ENCODE measurements at places on chromosomes 16 and 17.

DNA sequence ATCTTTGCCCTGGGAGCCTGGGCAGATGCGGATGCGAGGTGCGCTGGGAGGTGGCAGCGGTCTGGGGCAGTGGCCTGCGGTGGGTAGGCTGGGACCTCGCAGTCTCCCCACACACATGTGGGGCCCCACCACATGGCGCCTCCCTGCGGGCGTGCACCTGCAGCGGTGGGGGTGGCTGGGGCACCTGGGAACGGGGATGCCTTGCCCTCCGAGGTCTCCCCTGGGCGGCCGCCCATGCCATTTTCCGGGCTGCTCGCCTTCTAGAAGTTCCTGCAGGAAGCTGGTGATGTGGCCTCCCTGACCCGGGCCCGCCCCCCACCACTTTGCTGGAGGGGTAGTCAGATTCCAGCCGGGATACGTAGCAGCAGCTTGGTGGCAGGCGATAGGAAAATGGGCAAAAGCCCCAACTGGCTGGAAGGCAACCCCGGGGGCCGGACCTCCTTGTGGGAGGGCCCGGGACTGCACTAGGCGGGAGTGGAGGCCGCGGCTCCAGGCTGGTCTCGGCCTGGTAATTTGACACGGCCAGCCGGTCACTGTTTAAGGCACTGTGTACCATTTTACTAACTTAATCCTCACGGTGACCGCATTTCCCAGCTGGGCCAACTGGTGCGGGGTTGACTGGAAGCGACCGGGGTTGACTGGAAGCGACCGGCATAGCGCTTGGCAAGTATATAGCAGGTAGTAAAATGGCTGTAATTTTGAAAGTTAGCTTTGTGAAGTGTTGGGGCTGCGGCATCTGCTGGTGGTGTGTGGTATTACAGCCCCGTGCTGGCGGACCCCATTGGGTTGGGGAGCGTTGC lies 38.5 kb downstream of the IGF2BP1 start:
- DNase-seq: peak; percentile 48

DNA sequence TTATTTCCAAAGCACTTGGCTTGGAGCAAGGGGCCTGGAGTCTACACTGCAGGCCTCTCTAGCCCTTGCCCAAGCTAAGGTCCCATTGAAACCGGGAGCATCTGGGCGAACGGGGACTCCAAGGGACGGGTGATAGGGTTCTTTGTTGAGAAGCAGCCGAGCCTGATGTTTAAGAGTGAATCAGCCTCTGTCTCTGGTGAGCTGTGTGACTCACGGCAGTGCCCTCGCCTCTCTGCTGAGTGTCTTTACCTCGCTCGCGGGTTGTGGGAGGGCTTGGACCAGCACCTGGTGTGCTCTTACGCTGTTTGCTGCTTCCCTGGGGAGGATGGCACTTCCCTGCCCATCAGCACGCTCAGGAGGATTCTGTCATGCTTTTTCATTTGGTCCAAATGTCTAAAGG lies 1.3 kb downstream of the HGS start:
- peak; percentile 54 for DNase-seq

DNA sequence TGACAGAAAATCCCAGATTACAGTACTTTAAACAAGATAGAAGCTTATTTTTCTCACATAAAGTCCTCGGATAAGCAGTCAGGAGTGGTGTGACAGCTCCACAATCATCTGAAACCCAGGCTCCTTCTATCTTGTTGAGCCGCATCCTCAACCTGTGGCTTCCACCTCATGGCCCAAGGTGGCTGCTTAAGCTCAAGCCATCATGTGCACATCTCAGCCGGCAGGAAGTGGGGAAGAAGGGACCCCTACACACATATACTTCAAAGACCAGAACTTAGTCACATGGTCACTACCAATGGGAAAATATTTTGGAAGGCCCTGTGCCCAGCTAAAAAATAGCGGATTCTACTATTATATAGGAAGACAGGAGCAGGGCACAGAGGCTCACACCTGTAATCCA lies 11.0 kb upstream of the FBXO47 start:
- DNase-seq: no peak

DNA sequence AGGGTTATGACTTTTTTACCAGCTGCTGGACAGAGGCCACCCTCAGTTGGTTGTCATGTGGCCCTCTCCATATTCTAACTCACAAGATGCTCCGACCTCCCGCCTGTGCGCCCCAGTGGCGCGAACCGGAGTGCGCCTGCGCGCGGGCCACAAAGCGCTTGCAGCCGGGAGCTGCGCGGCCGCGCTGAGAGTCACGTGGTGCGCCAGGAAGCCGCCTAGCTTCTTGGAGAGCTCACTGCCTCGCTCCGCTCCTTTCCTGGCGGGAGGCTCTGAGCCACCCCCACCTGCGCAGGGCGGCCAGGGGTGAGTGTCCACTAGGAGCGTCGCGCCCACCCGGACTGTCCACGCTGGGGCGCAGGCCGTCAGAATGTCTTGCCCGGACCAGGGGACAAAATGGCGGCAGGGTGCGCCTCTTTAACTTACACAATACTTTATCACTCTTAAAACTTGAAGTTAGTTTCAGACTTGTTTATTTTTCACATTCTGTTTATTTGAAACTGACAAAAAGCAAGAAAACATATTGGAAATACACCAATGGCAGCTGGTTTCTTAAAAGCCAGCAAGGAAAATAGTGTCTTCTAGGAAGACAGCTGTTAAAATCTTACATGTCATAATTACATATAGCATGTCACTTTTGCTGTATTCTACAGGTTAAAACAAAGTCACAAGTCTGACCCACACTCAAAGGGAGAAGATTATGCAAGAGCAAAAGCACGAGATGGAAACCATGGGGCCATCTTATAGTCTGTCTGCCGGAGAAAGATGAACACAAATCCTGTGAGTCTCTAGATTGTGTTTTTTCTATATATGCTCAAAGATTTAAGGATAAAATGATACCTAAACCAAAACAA lies 357.9 kb downstream of the CNTNAP4 start:
- peak; percentile 24 for DNase-seq

GRCh38 chr17:72863526-72864211 lies 228.8 kb downstream of the SLC39A11 start:
- no peak for DNase-seq

- no peak for DNase-seq
Measured at GRCh38 chr16:17177242-17177958, 293.4 kb downstream of the XYLT1 start.

DNA sequence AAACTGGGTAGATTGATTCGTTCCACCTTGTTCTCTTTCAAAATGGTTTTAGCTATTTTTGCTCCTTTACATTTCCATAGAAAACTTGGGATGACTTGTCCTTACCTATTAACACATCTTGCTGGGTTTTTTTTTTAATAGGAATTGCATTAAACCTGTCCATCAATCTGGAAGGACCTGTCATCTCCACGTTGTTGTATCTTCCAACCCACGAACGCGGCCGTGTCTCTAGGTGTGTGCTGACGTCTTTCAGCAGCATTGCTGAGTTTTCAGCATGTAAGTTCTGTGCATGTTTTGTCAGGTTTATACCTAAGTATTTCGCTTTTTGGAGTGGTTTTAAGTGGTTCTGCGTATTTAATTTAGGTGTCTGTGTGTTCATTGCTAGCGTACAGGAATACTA lies 60.4 kb upstream of the GNG13 start:
- DNase-seq: no peak

DNA sequence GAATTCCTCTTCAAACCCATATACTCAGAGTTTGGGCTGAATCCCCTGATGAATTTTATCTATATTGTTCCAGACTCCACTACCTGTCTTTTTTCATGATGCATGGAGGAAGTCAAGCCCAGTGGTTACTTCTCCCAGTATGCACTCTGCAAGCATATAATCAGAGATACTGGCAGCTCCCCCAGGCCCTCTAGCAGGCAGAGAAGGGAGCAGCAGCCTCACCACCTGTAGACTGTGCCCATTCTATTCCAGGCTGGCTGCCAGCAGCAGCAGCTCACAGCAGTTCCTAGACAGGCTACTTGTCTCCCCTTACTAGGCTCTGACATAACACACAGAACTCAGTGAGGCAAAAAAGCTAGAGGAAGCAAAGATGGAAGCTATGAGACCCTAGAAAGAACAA lies 3.4 kb downstream of the MKS1 start:
- DNase-seq: no peak

DNA sequence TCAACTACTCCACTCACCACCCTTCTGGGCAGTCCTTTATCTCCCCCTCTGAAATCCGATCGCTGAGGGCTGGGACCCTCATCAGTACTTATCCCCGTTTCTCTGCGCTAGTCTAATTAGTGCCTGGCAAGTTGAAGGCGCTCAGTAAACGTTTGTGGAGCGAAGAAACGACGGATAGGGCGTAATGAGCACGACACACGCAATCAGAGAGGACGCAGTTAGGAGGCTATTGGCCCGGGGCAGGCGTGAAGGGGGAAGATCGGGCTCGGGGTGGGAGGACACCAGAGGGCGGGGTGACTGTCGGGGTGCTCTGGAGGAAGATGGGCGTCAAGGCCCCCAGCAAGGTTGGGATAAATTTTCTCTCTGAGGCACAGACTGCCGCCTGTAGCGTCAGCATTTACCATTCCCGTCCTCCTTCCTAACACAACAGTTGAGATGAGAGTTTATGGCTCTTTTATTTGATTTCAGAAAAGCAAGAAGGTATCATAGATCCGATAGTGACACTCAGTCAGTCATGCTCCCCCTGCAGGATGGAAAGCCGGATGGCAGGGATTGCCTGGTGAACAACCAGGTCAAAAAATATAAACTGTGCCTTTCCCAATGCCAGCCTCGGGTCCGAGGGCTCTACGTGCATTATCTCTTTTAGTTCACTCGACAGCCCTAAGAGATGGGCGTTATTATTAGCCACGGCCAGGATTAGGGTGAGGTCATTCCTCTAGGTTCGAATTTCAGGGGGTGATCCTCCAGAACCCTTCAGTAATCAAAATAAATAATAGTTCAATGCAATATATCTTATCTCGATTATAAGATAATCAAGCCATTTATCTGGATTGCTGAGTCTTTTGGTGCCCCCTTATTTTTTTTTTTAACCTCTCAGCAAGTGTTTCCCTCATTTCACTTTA lies 9.5 kb upstream of the ARL4D start:
- peak; percentile 68 for DNase-seq

- no peak for DNase-seq
Measured at GRCh38 chr16:85555719-85556455, 57.2 kb upstream of the GSE1 start.

- DNase-seq: no peak
Measured at GRCh38 chr17:29458066-29458465, 67.9 kb downstream of the TAOK1 start.

DNA sequence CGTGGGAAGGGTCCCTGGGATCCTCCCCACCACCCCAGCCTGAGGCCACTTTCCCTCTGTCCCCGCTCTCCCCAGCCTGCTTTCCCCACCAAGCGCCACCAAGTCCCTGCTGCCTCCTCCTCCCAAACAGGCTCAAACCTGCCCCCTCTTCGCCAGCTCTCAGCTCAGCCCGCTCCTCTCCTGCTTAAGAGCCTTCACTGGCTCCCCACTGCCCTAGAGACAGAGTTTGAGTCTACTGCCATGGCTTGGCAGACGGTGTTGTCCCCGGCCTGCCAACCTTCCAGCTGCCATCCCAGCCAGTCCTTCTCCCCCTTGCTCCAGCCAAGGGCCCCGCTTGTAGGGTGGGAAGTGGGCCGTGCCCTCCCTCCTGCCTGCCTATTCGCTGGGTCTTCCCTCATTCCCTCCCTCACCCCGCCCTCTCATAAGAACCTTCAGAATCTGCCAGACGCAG lies 11.1 kb downstream of the IL4R start:
- no peak for DNase-seq
